Stimulated activated CD4-positive, alpha-beta T cell treated with anti-CD3 and anti-CD28 coated beads, Interleukin-15, amount 100 ng/mL, for 48 hours (primary cell): ENCODE measurements at places on chromosomes 4 and X.
A peak's percentile ranks its signal among the peaks of the same experiment; 100 is the strongest.

DNA sequence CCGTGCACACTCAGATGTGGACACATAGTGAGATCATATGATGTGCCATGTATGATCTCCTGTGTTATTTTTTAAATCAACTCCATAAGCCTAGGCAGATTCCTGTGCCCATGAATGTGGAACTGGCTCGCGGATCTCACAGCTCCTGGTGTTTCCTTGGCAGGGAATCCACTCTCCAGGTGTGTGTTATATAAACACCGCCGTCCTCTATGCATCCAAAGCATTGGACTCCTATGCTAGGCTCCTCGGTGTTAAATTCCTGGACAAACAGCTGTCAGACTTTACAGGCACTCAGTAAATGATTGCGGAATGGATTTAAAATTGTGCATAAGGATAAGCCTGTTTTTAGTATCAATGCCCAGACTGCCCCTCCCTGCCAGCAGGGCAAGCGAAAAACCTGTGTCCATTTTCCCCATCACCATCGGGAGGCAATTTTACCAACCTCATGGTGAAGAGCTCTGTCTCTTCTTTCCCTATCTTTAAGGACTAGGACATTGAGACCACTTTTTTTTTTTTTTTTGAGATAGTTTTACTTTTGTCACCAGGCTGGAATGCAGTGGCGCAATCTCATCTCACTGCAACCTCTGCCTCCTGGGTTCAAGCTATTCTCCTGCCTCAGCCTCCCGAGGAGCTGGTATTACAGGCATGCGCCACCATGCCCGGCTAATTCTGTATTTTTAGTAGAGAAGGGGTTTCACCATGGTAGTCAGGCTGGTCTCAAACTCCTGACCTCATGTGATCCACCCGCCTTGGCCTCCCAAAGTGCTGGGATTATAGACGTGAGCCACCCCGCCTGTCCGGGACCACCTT lies 23.6 kb upstream of the GPR78 start:
- no peak for DNase-seq

GRCh38 chr4:115215935-115216334 lies 102.5 kb upstream of the NDST4 start:
- no peak for DNase-seq

- DNase-seq: no peak
Measured at GRCh38 chr4:144178414-144178813, 37.9 kb upstream of the GYPA start.

DNA sequence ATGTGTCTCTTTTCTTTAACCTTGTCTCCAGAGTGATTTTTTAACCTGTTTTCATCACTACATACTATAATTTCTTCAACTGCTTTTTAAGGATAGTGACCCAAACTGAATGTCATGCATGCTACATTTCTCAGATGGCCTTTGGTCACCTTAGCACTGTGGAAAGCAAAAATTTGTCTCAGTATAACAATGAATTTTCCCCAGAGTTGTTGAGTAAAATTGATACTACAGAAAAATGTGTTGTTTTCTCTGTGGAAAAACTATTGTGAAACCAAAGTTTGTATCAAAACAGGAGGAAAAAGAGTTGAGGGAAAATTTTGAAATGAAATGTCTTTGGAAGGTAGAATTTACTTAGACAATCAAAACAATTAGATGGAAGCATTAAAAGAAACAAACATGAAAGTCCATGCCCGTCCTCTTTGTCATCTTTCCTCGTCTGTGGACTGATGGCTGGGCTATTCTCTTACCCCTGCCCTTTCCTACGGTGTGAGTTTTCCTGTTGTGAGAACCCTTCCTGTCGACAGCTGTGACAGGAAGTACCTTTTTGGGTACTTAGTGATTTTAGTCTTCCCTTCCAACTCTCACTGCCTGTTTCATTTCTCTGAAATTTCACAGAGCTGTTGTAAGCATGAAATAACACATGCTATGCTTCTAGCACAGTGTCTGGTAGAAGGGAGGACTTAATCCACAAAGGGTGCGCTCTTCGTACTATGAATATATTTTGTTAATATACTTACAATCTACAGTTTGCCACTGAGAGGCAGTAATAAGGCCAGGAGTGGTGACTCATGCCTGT lies 50.8 kb downstream of the LRP2BP start:
- DNase-seq: no peak

GRCh38 chr4:146522869-146523205 lies 1.1 kb upstream of the SLC10A7 start:
- no peak for DNase-seq

DNA sequence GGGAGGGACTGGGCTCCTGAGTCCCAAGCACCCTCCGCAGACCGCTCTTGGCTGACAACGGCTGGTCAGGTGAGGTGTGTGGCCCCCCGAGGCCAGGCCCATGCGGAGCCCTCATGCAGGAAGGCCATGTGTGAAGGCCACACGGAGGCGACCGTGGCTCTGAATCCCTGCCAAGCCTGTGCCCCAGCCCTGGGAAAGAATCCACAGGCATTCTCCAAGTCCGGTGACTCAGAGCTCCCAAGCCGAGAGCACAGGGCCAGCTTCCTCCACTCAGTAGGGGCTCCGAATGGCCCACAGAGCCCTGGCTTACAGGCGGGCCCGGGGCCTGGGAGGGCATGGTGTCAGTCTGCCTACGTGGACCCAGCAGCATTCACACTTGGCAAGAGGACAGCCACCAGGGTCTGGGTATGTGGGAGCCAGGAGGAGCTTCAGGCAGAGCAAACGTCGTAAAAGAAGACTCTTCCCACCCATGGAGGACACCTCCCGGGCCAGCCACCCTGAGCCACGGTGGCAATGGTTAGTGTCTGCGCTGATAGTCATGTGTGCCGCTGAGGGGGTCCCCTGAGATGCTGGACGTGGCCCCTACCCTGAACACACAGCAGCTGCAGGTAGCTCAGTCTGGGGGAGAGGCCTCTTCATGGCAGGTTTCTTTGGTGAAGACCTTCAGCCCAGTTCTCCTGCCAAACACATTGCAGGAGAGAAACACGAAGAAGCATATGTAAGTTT lies 105.7 kb downstream of the PSAPL1 start:
- DNase-seq: no peak

- DNase-seq: no peak
Measured at GRCh38 chrX:68895341-68895755, 66.5 kb downstream of the EFNB1 start.

- DNase-seq: no peak
Measured at GRCh38 chr4:4259484-4260100, 11.6 kb upstream of the TMEM128 start.

DNA sequence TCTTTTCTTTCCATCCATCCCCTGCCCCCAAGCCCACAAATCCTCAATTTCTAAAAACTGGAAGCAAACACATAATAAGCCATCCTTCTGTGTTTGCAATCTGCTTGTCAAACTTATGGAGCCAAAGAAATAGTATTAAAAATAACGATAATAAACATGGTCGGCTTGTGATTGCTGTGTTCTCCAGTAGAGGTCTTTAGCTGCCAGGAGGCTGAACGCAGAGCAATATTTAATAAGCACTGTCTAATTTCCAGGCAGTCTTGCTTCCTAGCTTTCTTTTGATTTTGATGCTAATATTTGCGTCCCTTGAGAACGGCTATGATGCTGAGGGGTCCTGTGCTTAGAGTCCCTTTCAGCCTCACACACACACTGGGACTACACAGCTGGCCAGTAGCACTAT lies 3.2 kb upstream of the HELT start:
- no peak for DNase-seq

- DNase-seq: peak; percentile 82
Measured at GRCh38 chr4:3292571-3293400, at the start of gene RGS12. TSS of gene RGS12 (plus strand) at chr4:3293021. CDS start at chr4:3316171, 23,150 bp downstream.

DNA sequence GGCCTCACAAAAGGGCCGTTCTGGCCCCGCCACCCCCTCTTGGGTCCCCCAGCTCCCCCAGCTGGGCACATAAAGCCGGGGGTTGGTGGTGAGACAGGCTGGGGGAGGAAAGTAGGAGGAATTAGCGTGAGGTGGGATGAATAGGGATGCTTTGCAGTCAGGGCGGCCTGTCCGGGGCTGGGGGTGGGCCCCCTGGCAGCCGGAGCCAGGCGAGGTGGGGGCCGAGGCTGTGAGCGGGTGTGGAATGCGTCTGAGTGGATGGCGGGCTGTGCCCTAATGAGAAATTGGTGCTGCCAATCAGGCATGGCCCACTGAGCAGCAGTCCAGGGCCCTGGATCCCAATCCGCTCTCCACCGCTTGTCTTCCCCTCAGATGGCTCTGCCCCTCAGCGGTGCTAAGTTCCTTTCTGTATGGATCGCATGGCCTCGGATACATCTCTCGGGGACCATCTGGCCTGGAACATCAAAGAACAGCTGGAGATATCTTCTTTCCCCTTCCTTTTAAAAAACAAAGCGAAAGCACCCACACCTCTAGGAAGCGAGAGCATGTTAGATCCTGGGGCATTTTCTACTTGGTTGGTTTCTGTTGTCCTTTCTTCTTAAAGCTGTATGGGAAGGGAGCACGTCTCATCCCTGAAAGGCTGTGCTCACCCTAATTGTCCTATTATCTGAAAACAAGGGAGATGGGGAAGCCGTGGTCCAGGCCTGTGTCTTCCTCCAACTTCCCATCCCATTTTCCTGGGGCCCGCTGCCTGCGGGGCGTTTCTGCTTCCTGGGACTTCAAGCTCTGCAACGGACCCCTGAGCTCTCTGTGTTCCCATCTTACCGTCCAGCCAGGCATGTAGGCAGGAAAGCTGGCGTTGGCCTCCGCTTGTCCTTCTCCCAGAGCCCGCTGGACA lies 106.9 kb downstream of the SORCS2 start:
- no peak for DNase-seq

DNA sequence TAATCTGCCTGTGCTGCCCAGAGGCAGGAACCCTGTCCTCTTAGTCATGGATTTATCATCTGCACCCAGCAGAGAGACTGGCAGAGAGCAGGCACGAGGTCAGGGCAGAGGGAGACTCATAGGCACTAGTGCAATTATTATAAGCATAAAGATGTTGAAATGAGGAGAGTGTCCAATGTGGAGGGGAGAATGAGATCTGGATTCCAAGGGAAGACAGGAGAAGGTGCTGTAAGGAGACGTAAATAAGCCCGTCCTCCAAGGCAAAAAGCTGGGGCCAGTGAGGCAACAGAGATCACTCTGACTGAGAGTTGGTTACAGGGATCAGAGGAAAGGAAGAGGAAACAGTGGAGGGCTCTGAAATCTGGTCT lies 406.2 kb downstream of the MAPK10 start:
- DNase-seq: no peak

DNA sequence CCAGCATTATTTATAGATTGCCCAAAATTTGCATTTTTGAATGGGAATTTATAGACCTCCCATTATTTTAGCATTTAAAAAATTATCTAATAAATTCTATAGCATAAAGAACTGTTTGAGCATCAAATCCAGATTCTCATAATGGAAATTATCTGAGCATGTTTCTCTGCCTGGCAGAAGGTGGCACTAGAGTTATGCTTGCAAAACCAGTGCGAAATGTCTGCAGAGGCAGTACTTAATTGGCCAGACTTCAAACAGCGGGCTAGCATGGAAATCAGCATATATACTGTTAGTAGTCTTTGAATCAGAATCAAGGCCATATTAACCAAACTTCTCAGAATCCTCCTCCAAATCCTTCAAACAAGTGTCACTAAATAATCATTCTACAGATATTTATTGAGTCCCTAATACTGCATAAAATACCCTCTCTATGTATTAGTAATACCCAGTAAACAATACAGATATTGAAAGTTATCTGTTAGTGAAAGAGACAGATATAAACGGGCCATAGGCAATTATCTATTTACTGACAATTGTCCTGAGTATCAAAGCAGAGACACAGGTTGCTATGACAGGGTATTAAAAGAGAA lies 78.7 kb upstream of the DCLK2 start:
- no peak for DNase-seq

GRCh38 chr4:181792641-181793040 lies 450.6 kb upstream of the TENM3 start:
- DNase-seq: no peak

DNA sequence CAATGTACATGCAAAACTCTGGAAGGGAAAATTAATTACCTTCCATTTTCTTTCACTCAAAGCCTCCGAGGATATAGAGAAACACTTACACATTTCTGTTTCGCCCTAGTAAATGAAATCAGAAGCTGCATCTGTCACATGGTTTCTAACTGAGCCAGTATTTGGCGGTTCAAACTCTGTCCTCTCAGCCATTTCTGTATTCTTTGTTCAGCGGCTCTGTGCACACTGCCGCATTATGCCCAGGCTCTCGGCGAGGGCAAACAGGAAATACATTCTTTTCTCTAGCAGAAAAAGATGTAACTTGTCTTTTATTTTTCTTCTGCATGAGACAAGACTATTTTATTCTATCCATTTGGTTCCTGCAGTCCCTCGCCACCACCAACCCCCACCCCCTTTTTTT lies 71.4 kb upstream of the GPM6B start:
- no peak for DNase-seq

DNA sequence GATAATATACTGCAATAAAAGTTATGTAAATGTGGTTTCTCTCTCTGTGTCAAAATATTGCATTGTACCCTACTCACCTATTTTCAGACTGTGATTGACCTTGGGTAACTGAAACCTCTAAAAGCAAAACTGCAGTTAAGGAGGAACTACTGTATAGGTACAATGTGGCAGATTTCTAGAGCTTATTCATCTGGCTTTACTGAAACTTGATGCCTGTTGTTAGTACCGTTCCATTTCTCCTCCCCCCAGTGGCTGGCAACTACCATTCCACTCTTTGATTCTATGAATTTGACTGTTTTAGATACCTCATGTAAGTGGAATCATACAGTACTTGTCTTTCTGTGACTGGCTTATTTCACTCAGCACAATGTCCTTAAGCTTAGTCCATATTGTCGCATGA lies 61.9 kb downstream of the HOPX start:
- DNase-seq: no peak

- DNase-seq: no peak
Measured at GRCh38 chr4:69497076-69497475, 1.4 kb upstream of the UGT2B4 start.

DNA sequence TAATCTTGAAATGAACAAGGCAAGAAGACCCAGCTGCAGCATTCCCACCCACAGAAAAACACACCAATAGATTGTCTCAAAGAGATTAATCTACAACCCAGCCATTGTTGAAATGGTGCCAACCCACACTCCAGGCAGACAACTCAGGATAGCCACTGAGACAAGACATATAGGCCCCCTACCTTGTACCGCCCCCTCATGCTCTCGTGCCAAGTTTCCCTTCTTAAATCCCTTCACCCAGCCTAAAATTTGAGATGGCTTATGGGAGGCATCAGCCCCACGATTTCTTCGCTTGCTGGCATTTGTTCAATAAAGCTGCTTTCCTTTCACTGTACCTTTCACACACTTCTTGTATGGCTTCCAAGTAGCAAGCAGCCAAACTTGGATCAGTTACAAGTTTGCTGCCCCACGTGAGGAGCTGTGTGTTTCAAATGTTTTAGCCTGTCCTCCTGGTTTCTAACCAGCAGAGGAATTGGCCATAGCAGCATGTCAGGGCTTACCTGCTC lies 1754.1 kb downstream of the C4orf33 start:
- no peak for DNase-seq

DNA sequence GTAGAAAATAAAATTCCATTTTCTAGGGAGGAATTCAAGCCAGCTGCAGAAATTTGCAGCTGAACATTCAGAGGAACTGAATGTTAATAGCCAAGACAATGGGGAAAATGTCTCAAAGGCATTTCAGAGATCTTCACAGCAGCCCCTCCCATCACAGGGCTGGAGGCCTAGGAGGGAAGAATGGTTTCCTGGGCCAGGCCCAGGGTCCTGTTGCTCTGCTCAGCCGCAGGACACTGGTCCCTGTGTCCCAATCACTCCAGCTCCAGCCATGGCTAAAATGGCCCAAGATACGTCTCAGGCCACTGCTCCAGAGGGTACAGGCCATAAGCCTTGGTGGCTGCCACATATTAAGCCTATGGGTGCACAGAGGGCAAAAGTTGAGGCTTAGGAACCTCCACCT lies 20.4 kb downstream of the FAM13A start:
- DNase-seq: no peak
